ENCODE measurements at places on chromosomes 7 and 10. TPM values are rescaled to one million over a fixed set of nuclear protein-coding genes. Genes with fewer than 3 reads are reported as not detected.

- no peak for DNase-seq
Observed at GRCh38 chr7:39248041-39248691, 270.5 kb downstream of the POU6F2 start.

GRCh38 chr7:67413670-67414069, 417.0 kb downstream of the TYW1 start:
- DNase-seq = no peak

The NUTM2E gene
- total RNA-seq = not detected

DNA sequence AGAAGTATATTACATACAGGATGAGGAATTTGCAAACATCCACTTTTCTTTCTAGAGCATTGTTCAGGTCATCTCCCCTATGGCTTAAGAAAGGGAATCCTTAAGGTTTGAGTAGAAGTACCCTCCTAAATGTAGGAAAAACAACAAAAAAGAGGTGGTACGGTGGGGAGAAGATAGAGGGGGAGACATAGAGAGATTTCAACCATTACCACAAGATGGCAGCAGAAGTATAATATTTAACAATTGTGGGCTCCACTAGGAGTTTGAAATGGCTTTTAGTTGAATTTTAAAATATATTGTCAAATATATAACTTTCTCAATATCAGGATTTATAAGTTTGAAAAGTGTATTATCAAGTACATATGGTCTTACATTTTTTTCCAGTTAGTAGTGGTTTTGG, 72.7 kb upstream of the PRKG1 start:
- DNase-seq = no peak

GRCh38 chr10:43160921-43161255, 22.6 kb downstream of the CSGALNACT2 start:
- no peak for DNase-seq

DNA sequence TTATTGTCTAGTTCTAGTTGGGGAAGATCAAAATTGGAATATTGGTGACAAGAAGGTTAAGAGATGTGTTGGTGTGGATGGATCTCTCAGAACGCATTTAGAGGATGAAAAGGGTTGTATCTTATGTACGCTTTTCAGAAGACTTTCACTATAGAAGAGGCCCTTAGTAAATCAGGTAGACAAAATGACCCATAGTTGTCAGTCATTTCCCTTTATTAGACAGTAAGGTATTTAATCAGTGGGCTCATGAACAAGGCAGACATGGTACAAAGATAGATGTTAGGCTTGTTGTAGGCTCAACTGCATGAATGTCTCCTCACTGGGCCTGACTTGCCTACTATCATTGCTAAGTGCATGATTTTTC, 359.2 kb downstream of the PHF14 start:
- DNase-seq = no peak

- DNase-seq = no peak
Observed at GRCh38 chr7:116548506-116548905, 23.7 kb downstream of the CAV1 start.

DNA sequence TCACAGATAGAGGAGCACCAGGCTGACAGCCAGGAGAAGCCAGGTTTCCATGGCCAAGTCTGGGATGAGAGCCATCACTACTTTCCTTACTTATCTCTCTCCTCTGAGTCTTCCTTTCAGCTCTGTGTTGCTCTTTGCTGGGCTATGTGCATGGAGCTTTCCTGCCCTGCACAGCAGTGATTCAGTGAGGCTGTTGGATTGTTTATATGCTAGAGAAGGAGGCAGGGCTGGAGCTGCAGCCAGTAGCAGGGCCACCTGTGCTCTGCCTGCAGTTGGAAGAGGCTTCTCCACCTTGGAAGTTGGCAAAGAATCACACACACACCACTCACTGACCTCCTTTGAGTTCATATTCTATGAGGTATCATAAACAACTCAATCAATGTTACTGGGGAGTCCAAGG, at the start of gene CYP3A4:
TSS of gene CYP3A4 (minus strand) at position 178 of the 400 bp plus-strand sequence. CDS start at position 75, 103 bp downstream.
- DNase-seq = no peak

GRCh38 chr7:47035522-47035921, 546.4 kb downstream of the TNS3 start:
- DNase-seq = no peak

GRCh38 chr10:104541820-104542219, 99.3 kb upstream of the SORCS3 start:
- no peak for DNase-seq

The TRPV5 gene
- total RNA-seq = not detected

GRCh38 chr7:41466760-41467384, 236.0 kb downstream of the INHBA start:
- DNase-seq = no peak

The AIFM2 gene
- 1.5 TPM for total RNA-seq

The GJD4 gene
- not detected for total RNA-seq

All from dermis microvascular lymphatic vessel endothelial cell (primary cell).